ENCODE measurements at places on chromosomes 5 and 9.

DNA sequence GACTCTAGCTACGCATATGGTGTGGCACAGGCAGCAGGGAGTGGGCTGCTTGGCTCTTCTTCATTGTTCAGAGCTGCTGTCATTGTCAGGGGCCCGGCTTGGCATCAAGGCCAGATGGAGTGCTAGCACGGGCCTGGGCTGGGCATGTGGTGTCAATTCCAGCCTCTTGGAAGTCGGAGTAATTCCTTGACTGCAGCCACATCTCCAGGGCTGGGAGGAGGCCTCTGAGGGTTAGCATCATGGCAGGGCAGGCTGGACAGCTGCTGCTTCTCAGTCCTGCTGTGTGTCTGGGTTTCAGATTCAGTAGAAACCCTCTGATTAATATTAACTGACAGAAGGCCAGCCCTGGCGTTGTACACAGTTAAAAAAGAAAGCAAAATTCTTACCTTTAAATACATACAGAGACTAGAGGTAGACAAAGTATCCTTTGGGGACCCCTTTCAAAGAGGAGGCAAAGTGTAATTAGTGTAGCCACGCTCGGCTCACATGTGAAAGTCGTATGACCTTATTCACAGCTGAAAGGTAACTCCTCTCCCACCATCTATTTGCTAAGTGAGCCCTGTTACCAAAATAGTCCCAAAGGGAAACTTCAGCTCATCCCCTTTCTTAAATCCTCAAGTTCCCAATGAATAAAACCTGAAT, 126.4 kb downstream of the DOCK2 start:
- DNase-seq, result no peak

DNA sequence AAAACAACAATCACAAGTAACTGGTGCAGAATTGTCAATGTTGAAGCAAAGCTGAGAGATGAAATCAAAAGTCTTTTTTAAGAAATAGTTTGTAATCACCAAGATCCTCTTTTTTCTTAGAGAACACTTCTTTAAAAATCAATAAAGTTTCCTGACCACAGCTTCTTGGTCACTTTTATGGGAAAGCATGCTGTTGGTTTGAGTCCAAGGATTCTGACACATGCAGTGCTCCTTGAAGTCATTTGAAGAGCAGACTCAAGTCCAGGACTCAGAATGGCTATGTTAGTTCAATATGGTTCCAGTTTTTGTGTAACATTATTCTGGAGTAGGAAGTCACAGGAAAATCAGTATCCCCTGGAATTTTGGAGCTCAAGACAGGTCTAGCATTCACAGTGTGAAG, 480.6 kb downstream of the NR2F1-AS1 start:
- no peak for DNase-seq

DNA sequence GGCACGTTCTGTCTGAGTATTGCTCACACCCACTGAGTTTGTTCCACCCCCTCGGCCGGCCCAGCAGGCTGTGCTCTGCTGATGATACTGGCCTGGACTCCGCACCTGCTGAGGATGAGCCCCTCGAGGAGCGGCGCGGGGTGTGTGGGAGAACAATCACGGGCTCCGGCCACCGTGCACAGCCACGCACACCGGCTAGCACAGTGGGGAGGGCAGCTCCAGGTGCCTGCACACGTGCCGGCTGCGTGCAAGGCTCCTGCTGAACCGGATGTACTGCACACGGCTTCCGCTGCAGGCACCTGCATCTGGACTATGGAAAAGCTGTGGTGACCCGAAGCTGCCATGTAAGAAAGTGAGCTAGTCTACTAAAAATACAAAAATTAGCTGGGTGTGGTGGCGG, 485.2 kb upstream of the CDH9 start:
- DNase-seq, result no peak

GRCh38 chr5:59685793-59686192, 207.7 kb downstream of the PDE4D start:
- DNase-seq, result no peak

- DNase-seq, result no peak
Measured at GRCh38 chr5:91820874-91821273, 437.8 kb upstream of the ARRDC3 start.

- no peak for DNase-seq
Measured at GRCh38 chr5:145737578-145737977, 97.6 kb downstream of the PRELID2 start.

GRCh38 chr9:82406456-82407085, 418.0 kb downstream of the SPATA31D1 start:
- DNase-seq, result no peak

DNA sequence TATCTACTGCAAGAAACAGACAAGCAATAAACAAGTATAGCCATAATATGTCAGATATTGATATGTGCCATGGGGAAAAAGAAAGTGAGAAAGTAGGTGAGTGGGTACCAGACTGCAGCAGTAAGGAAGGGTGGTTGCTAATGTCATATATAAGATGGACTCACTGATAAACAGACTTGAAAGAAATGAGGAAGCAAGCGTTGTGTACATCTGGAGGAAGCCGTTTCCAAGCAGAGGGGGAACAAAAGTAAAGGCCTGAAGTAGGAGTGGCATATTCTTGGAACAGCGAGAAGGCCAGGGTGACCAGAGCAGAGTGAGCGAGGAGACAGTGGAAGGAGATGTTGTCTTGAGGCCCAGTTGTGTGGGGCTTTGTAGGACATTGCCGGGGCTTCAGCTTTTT, 142.2 kb upstream of the MAP3K1 start:
- DNase-seq, result no peak

DNA sequence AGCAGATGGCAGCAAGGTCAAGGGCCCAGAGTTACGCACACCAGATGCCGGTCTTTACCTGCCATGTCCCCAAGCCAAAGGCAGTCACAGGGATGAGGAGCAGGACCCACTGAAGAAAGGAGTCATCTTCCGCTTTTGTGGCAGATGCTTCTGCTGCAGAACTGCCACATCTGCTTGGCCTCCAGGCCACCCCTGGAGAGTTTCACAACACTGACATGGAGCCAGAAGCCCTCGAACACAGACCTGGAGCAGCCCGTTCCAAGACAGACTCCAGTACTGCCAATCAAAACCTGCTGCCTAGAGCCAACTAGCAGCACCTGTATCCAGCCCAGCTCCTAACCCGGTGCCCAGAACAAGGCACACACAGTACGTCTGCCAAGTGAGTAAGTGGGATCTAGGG, 1.5 kb downstream of the SURF1 start:
- no peak for DNase-seq

- no peak for DNase-seq
Measured at GRCh38 chr5:10250806-10251276, 761 bp downstream of the CCT5 start.

GRCh38 chr9:99222416-99223270, 561 bp downstream of the SEC61B start:
- DNase-seq, result no peak

GRCh38 chr5:99033014-99033900, 104.5 kb upstream of the CHD1 start:
- DNase-seq, result no peak

- DNase-seq, result no peak
Measured at GRCh38 chr9:136535070-136535469, 10.8 kb downstream of the NOTCH1 start.

DNA sequence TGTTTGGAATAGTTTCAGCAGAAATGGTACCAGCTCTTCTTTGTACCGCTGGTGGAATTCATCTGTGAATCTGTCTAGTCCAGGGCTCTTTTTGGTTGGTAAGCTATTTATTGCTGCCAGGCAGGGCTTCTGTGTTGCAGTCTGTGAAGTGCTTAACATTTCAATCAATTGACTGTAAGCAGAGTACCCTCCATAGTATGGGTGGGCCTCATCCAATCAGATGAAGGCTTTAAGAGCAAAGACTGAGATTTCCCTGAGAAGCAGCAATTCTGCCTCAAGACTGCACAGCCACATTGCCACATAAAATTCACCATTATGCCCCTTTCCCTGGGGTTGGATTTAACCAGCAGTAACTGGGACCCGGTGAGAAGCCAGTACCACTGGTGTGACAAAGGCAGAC, 98.9 kb upstream of the ICE1 start:
- no peak for DNase-seq

- no peak for DNase-seq
Measured at GRCh38 chr5:133109655-133110483, 58.1 kb downstream of the HSPA4 start.

DNA sequence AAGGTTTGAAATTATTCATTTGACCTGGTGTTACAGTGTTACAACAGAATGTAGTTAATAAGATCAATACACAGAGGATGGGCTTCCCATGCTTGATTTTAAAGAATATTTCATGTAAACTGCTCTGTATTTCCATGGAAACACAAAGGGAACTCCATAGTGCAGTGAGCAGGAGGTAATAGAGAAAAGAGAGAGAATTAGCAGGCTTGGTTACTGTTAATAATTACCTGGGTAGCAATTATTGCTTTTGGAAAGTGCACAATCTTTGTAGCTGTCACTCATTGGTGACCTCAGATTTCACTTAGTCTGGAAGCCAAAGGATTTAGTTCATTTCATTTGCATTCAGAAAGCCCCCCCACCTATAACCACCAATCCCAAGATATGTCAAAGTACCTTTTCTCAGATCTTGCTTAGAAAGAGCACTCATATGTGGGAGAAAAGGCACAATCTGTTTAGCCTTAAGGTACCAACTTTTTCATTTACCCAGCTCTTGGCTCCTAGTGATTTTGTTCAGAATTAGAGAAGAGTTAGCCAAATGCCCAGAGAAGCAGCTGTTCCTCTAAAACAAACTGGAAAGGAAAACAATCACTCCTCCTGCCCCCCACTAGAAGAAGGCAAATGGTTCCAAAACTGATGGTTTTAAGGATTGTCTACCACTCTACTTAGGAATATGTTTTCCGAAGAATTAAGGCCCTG, 234.5 kb upstream of the SLC24A2 start:
- no peak for DNase-seq

- DNase-seq, result no peak
Measured at GRCh38 chr5:16797951-16798350, 138.1 kb downstream of the MYO10 start.

GRCh38 chr5:96994493-96994892, 58.6 kb downstream of the LNPEP start:
- DNase-seq, result no peak

DNA sequence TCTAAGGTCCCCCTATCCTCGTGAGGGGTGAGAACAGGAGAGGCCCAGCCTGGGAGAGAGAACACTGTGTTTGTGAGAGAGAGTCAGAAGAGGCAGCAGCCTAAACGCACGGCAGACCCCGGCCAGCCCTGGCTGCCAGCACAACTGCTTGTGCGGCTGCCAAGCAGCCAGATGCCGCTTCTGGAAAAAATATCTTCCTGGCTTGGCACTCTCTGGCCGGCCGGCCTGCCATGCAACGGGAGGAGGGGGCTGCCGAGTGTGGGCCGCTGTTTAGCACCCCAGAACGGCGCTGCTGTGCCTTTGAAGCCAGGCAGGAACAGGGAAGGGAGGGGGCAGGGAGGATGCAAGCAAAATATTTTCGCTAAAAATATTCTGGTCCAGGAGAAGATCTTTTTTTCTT, 105.0 kb downstream of the FGF18 start:
- DNase-seq, result no peak

DNA sequence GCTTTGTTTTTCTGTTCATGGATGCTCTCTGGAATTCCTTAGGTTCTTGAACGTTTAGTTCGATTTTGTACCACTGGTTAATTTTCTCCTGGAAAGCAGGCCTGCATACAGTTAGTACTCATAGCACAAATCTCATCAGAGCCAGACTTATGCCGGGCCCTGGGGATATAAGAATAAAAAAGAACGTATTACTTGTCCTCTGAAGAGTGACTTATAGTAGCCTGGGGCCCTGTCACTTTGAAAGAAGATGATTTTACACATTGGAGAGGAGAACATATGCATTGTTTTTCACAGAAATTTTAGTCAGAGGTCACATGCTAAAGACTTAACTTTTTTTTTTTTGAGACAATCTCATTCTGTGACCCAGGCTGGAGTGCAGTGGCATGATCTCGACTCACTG, 50.3 kb downstream of the ZNF462 start:
- no peak for DNase-seq

- no peak for DNase-seq
Measured at GRCh38 chr9:37353791-37354190, 68.7 kb upstream of the GRHPR start.

GRCh38 chr5:67012171-67012570, 184.4 kb downstream of the CD180 start:
- no peak for DNase-seq

- peak; percentile 87 for DNase-seq
Measured at GRCh38 chr5:176653401-176654385, 6.4 kb downstream of the TSPAN17 start.

DNA sequence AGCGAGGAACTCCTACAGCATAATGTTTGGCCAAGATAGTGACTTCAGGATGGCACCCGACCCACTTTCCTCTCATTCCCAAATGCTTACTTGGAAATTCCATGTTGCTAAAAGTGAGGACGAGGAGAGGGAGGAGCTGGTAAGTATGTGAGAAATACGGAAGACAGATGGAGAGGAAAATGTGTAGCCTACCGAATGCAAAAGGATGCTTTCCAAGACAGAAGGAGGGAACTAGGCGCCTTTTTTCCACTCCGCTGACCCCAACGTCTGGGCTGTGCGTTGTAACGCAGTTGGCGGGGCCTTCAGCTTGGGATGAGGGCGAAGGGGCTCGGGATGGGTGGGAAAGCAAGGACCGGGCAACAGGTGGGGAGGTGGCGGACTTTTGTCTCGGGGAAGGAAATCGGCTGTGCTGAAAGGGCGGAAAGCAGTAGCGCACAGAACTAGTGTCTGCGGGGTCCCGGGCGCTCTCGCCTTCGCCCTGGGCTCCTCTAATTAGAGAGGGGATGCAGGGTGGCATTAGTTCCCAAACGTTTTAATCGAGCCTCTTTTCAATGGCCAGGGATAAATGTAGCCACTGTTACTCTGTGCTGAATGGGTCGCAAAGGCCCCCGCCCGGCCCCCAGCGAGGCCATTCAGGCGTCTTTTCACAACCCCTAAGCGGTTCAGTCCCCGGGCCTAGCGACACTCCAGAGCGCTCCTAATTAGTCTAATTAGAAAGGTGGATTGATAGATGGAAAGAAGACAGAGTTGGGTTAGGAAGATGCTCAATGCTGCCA, 12.6 kb downstream of the FOXD1 start:
- DNase-seq, result peak; percentile 36

GRCh38 chr5:2861605-2862004, 110.1 kb upstream of the IRX2 start:
- DNase-seq, result no peak

- no peak for DNase-seq
Measured at GRCh38 chr5:176985516-176985915, 21.1 kb downstream of the UIMC1 start.

DNA sequence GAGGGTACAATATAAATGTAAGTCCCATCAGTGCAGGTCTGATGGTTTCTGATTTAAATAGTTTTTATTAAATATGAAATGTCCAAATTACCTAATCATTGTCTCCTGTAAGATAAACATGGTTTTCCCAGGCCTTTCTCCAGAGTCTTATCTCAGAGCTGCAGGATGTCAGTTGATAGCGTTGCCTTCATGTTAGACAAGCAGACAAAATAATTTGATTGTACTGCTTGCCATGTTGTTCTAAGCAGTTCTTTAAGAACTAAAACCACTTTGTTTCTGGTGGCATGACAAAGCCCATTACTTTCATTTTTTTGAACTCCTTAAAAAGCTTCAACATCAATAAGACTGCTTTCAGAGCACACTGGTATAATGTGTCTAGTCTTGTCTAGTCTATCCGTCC, 1073.5 kb downstream of the MAT2B start:
- no peak for DNase-seq

All from activated T-cell treated with anti-CD3 and anti-CD28 coated beads, Interleukin-2, amount 50 U/mL, for 24 hours (primary cell).